ENCODE measurements at places on chromosomes 12 and 14.
A peak's percentile ranks its signal among the peaks of the same experiment; 100 is the strongest.

- DNase-seq = no peak
Measured at GRCh38 chr14:58138714-58139482, 13.1 kb downstream of the ARMH4 start.

- DNase-seq = no peak
Measured at GRCh38 chr14:100473249-100473648, 114.0 kb downstream of the BEGAIN start.

DNA sequence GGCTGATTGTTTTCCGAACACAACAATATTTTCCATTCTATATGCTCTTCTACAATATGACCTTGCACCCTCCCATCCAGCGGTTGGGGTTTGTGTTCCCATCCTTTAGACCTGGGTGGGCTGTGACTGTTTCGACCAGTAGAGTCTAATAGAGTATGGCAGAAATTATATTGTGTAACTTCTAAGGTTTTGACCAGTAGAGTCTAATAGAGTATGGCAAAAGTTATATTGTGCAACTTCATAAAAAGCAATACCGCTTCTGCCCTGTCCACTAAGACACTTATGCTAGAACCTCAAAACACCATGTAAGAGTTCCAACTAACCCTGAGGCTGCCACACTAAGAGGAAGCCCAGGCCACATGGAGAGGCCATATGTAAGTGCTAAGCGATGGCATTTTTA lies 719.7 kb upstream of the TBX3 start:
- DNase-seq = no peak

DNA sequence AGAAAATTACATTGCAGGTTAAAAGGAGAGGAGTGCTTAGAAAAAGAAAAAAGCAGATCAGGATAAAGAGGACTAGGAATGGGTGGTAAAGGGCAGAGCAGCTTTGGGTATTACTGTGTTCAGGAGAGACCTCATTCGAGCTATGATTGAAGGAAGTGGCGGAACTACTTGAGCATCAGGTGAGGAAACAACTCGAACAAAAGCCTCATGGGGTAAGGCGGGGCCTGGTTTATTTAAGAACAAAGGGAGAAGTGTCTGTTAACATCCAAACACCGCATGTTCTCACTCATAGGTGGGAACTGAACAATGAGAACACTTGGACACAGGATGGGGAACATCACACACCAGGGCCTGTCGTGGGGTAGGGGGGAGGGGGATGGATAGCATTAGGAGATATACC lies 444.6 kb upstream of the CCDC196 start:
- DNase-seq = no peak

GRCh38 chr14:59254146-59254910 lies 65.9 kb downstream of the DAAM1 start:
- no peak for DNase-seq

GRCh38 chr12:67996347-67996746 lies 7.1 kb downstream of the IFNG-AS1 start:
- DNase-seq = no peak

DNA sequence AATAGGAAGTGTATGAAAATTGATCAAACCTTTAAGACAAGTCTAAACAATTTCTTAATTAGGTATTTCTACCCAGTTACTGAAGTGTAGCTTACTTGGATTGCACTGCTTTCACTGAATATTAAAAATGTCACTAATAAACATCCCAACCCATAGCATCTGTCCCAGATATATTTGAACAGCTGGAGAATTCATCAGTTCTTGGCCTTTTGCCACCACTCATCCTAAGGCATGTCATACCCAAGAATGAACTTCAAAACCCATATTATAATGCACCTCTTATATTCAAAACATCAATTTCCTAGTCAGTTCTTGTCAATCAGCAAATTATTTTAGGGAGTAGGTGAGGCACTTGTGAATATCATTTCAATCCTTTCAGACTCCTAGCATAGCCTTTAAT lies 392.3 kb downstream of the PAWR start:
- no peak for DNase-seq

DNA sequence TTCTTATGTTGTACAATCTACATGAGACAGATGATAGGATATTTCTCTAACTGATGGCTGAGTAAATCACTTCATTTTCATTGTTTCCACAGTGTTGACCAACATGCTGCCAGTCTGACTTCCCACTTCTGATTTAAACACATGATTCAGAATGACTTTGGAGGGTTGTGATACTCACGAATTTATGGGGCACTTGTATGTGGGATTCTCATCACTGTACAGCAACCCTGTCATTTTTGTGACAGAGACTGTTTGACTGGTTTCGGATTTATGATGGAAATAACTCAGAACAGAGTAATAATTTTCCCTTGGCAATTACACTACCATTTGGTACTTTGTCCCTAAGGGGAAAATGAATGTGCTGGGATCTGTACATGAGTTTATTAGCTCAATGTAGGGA lies 333.8 kb downstream of the TRHDE start:
- no peak for DNase-seq

DNA sequence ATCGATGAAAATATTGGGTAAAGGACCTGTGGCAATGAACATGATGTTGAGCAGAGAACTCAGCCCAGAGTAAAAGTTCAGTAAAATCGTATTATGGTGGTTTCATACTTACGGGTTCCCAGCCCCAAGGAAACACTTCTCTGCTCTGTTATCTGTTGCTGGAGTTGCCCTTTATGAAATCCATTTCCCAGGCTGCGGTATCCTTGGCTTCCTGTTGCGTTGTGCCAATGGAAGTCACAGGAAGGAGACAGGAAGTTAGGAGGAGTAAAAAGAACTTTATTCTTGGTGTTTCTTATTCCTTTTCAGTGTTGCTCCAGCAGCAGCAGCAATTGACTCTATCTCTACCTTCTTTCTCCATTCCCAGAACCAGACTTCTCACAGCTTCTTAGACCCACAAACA lies 965.2 kb downstream of the VRK1 start:
- no peak for DNase-seq

- no peak for DNase-seq
Measured at GRCh38 chr14:76998910-76999309, 29.6 kb downstream of the IRF2BPL start.

DNA sequence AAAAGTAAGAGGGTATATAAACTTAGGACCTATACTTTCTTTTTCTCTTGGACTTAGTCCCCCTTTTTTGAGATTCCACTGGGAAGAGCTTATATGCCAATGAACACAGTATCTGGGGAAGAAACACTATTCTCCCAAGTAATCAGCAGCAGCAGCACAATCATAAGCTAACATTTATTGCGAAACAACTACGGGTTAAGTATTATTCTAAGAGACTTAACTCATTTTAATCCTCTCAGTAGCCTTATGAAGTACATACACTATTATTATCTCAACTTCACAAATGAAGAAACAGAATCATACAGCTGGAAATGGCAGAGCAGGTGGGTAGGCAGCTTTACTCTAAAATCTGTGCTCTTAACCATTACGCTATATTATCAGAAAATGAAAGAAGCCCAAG lies 27.9 kb downstream of the BAZ2A start:
- DNase-seq = no peak

GRCh38 chr12:90076851-90077319 lies 368.2 kb upstream of the ATP2B1 start:
- no peak for DNase-seq

- peak; percentile 4 for DNase-seq
Measured at GRCh38 chr14:52272375-52272774, 4.9 kb downstream of the PTGDR start.

GRCh38 chr14:64673748-64674147 lies 30.5 kb upstream of the PLEKHG3 start:
- peak; percentile 9 for DNase-seq

- DNase-seq = no peak
Measured at GRCh38 chr14:105710119-105711043, 184.0 kb downstream of the TMEM121 start.

GRCh38 chr14:100615736-100616695 lies 28.8 kb upstream of the BEGAIN start:
- DNase-seq = no peak

GRCh38 chr14:76957224-76957891 lies 71.2 kb downstream of the IRF2BPL start:
- DNase-seq = no peak

DNA sequence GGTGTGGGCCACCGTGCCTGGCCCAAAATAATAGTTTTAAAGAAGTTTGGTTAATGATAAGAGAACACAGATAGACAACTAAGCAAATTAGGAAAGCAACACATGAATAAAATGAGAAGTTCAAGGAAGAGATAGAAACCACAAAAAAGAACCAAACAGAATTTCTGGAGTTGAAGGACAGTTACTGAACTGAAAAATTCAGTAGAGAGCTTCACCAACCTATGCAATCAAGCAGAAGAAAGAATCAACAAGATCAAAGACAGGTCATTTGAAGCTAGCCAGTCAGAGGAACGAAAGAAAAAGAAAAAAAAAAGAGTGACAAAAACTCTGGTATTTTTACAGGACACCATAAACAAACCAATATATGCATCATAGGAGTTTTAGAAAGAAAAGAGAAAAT lies 15.4 kb upstream of the KRT83 start:
- no peak for DNase-seq

GRCh38 chr12:57142727-57143126 lies 4.7 kb downstream of the LRP1-AS start:
- no peak for DNase-seq

DNA sequence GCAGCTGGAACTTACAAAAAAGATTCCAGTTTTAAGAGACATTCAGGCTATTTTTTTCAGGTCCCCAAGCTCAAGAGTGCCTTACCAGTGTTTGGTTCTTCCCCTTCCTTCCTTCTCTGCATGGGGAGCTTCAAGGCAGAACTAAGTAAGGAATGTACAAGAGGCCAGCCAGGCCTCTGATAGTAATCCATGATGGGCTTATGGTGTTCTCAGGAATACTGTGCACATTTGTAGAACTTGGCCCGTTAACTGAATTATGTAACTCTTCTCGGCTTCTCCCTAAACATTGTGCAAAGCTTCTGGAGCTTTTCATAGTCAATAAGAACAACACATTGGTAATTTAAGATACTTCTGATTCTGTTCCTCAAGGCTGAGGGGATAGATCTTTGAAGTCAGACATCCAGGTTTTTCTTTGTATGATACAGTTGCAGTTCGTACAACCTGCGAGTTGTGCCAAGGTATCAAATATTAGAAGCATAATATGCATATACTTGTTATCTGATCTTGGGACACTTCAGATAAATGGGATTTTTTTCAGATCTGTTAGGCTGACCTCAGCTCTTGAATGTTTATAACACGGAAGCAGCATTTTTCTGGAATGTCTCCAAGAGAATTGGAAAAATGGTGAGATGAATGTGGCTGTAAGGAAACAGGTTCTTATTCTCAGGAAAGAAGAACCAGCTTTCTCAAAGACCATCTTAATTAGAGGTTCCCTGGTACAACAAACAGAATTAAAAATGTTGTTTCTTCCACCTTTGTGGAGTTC lies 148.6 kb downstream of the ANO4 start:
- DNase-seq = no peak

DNA sequence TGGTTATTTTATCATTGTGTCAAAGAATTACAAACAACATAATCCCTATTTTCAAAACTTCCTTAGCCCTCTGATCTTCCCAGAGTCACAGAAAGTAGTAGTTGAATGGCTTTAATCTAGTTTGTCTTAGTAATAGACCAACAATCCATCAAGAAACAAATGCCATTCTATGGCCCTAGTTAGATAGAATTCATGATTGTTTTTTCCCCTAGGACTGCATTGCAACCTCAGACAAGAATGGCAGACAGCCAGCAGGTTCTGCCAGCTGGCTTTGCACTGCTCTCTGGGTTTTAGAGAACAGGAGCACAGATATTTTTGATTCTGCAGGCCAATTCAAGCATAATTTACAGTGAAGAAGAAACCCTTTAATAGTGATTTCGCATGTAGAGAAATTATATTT lies 33.8 kb downstream of the SYT1 start:
- DNase-seq = no peak

GRCh38 chr12:52945389-52946232 lies 3.3 kb upstream of the KRT18 start:
- no peak for DNase-seq

GRCh38 chr12:64091186-64091585 lies 130.9 kb downstream of the KICS2 start:
- DNase-seq = no peak

GRCh38 chr12:77213319-77213718 lies 147.9 kb upstream of the E2F7 start:
- no peak for DNase-seq

- no peak for DNase-seq
Measured at GRCh38 chr12:77882709-77883108, 52.0 kb downstream of the NAV3 start.

GRCh38 chr14:52076334-52076733 lies 7.5 kb upstream of the NID2 start:
- DNase-seq = no peak

DNA sequence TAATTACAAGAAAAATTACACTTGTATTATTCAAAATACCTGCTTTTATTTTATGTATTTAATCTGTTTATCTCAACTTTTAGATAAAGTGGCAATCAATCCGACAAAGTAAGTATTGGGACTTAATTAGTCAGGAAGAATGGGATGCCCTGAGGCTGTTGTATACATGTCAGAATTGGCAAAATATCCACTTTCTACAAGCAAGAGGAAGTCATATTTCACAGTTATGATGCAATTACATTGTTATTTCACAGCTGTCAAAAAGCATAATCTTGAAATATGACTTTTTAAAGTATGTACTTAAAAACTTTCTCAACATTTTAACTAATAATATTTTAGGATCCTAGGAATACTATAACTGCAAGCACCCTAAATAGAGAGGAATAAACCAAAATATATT lies 357.1 kb upstream of the MGAT4C start:
- DNase-seq = no peak

DNA sequence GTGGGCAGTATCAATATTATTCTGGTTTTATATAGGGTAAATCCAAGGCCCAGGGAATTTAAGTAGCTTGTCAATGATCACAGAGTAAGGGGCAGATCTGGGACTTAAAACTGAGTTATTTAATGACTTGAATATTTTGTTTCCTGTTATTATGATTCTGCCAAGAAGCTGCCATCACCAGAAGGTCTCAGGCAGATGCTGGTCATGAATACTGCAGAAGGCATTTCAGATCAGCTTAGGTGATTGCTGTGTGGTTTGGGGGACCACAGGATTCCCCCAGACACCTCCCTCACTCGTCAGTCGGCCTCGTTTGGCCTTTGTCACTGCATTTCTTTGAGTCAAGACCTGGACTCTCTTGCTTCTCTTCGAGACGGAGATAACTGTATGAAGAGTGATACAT lies 47.7 kb upstream of the EVL start:
- DNase-seq = no peak

- DNase-seq = no peak
Measured at GRCh38 chr12:83575326-83575725, 888.6 kb downstream of the TMTC2 start.

- DNase-seq = no peak
Measured at GRCh38 chr12:41629611-41630010, 441.5 kb downstream of the PDZRN4 start.

GRCh38 chr12:90023207-90023900 lies 314.7 kb upstream of the ATP2B1 start:
- DNase-seq = no peak

GRCh38 chr12:80415466-80415865 lies 28.6 kb upstream of the PTPRQ start:
- no peak for DNase-seq

GRCh38 chr14:67514650-67515385 lies 18.3 kb upstream of the PLEKHH1 start:
- DNase-seq = peak; percentile 6

- DNase-seq = no peak
Measured at GRCh38 chr12:67651132-67651695, 2.7 kb downstream of the DYRK2 start.

All from stimulated activated CD4-positive, alpha-beta T cell treated with anti-CD3 and anti-CD28 coated beads, Interleukin-4, amount 100 ng/mL, for 48 hours (primary cell).